Caudate nucleus (tissue), 63 donors: ENCODE measurements at places on chromosomes 2 and 18.

DNA sequence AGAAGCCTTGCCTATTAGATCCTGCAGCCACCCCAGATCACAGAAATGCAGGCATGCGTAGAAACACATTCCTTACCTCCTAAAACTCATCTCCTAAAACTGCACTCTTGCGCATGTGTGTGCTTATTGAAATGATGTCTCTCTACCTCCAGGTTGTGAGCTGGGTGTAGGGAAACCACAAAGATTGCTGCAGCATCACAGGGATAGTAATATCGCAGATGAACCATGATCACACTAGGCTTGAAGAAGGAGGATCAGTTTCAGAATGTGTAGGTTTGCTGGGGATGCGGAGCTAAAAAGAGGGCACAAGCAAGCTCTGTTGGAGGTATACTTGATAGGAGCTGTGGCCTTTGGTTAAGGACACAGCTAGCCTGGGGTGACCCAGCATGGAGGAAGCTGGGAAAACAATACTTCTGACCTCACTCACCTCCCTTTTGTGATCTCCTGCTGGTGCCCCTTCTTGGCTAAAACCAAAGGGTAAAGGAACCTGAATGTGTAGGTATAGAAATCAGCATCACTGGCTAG lies 118.8 kb downstream of the SETBP1 start:
- no peak for DNase-seq

DNA sequence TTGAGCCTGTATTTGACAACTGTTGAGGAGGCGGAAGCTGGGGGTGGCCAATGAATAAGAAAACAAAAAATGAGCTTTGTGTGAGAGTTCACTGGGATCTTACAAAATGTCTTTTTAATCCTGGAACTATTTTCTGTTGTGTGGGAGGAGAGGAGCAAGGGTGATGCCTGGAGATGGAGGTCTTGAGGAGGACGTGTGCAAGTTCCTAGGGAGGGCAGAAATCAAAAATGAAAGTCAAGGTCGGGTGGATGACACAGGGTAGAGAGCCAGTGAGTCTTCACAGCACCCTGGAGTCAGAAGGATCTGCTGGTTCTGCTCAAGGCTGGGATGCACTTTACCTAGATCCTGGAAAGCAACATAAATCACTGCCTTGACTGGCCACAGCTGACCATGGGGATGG lies 180.3 kb upstream of the PKDCC start:
- no peak for DNase-seq

GRCh38 chr2:47300609-47301276 lies 102.2 kb upstream of the MSH2 start:
- no peak for DNase-seq

GRCh38 chr2:214076527-214076926 lies 334.3 kb upstream of the VWC2L start:
- no peak for DNase-seq

DNA sequence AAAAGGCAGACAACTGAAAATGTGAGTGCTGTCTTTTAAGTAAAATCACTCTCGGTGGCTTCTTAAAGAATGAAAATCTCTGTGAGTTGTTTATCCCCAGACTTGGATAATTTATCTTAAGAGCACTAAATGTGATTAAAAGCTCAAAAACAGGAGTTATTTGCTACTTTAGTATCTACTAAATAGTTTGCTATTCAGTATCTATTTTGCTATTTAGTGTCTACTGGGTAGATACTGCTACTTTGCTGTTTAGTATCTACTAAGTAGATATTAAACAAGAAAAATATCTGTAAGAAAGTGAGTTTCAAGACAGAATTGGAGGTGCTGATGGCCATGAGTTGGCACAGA lies 1.4 kb upstream of the KCNG3 start:
- no peak for DNase-seq

DNA sequence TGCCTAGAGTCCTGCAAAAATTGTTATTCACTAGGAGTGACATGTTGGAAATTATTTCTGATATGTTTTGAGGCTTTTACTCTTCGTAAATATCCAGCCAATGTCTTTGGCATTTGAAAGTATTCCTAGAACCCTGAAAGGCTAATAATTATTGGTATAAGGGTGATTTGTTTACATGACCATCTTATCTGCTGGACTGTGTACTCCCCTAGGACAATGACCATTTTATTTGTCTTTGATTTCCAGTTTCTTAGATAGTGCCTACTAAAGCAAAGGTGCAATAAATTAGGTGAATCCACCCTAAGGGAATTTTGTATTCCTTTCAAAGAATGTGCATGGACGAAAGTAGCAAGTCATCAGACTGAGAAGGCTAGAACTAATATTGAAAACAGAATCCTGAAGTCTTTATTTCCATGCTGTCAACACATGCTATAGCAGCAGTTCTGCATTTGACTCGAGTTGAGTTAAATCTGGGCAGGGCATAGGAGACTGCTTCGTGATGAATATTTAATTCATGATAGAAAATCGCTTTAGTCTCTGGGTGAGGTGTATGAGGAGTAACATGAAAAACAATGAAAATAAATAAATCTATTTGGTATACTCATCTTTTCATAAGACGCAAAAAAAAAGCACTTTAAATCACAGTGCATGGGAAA lies 235.7 kb downstream of the GPD2 start:
- no peak for DNase-seq

GRCh38 chr18:3652380-3653262 lies 202.6 kb downstream of the TGIF1 start:
- DNase-seq: no peak

GRCh38 chr2:175282300-175282699 lies 100.8 kb upstream of the ATP5MC3 start:
- no peak for DNase-seq

DNA sequence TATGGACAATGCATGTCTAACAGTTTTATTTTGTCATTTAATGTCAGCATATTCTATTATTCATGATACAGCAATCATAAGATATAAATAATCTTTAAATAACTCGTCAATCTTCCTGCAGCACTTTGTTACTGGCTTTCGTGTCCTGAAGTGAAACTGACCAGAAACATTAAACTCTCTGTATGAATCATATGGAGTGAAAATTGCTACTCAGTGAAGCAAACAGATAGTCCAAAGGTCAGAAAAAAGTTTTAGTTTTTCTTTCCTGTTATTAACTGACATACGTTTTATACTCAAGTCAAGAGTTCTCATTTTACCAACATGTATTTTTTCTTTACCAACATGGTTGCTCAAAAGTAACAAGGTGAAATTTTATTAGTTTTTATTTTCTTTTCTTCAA lies 106.8 kb upstream of the GALNT5 start:
- DNase-seq: no peak

DNA sequence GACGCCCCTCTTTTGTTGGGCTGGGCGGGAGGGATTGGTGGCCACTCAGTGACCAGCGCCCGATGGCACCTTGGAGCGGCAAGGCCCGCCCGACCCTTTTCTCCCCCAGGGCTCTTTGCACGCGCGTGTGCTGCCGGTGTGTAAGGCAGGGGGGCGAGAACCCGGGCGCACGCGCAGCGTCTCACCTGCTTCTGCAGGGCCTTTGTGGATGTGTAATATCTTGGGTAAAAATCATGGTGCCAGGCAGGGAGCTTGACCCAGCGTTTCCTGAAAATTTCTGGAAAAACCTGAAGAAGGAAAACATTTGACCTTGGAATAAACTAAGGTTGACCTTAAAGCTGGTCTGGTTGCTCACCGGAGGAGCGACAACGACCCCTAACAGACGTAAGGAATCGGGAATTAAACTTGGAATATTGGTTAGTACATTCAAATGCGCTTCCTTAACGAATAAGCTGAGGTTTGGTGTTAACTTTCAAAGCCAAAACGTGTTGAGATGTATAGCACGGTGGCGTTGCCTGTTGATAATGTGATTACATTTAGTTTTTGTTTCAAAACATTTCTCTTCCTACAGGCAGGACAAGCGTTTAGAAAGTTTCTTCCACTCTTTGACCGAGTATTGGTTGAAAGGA lies 438 bp downstream of the HSPE1 start:
- no peak for DNase-seq

DNA sequence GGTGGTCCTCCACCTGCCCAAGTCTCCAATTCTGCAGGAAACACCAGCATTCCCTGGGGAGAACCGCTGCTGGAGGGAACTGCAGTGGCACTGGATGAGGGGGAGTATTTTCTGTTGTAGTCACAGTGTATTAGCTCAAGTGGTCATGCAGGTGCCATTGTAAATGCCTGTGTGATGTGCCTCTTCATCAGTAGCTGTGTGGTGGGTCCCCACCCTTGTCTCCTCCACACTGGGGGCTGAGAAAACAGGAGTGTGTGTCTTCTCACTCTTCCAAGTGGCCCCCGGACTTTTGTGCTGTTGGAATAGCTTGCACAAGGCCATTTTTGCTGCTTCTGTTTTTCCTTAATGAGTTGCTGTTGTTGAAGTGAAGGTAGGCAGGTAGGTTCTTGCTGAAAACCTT lies 8.7 kb downstream of the NCK2 start:
- no peak for DNase-seq

DNA sequence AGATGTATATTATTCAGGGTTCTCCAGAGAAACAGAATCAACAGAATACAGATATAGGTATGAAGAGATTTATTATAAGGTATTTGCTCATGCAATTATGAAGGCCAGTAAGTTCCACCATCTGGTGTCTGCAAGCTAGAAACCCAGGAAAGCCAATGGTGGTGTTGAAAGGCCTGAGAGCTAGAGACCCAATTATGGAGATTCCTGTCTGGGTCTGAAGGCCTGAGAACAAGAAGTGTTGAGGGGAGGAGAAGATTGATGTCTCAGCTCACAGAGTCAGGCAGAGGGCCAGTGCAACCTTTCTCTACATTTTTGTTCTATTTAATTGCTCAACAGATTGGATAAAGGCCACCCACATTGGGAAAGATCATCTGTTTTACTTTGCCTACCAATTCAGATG lies 524.2 kb upstream of the CRIM1 start:
- DNase-seq: no peak

DNA sequence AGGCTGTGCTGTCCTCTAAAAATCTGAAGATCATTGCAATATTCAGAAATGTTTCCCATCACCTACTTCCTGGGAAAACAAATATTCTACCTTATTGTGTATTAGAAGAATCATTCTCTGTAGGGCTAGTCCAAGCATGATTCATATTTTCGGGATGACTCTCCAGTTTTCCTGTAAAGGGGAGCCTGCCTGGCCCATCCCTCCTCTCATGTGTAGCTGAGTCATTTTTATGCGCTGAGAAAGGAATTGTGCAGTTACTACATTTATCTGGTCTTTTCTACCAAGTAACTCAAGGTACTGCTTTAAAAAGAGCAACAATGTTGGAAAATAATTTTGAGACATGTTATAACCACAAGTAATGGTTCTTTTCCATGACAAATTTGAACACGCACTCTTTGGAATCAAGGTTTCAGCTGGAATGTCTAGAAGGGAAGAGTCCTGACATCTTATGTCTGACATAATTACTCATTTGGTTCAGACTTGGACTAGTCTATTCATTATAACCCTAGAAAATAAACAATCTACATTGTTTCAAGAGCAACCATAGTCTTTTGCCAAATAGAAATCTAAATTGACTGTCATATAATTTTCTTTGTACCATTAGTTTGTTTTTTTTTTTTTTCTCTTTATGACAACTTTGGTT lies 6.6 kb downstream of the DSG3 start:
- no peak for DNase-seq
